ENCODE measurements at places on chromosomes 3 and 15.

- peak; percentile 71 for DNase-seq
These were observed 37.6 kb downstream of the VIPR1 start for GRCh38 chr3:42539871-42540714.

- no peak for DNase-seq
These were observed 141.4 kb upstream of the SLC6A11 start for GRCh38 chr3:10674578-10674977.

GRCh38 chr3:178087376-178087775, 448.9 kb upstream of the KCNMB2 start:
- DNase-seq: no peak

GRCh38 chr15:98013631-98014030, 53.1 kb downstream of the ARRDC4 start:
- no peak for DNase-seq

GRCh38 chr15:53525894-53526293, 233.6 kb downstream of the WDR72 start:
- no peak for DNase-seq
